Mucosa of descending colon (tissue), 3 donors: ENCODE measurements at places on chromosomes 16 and 17. TPM values are rescaled to one million over a fixed set of nuclear protein-coding genes. Genes with fewer than 3 reads are reported as not detected.
A peak's percentile ranks its signal among the peaks of the same experiment; 100 is the strongest.

The RBL2 gene
- 55.0 TPM for total RNA-seq

DNA sequence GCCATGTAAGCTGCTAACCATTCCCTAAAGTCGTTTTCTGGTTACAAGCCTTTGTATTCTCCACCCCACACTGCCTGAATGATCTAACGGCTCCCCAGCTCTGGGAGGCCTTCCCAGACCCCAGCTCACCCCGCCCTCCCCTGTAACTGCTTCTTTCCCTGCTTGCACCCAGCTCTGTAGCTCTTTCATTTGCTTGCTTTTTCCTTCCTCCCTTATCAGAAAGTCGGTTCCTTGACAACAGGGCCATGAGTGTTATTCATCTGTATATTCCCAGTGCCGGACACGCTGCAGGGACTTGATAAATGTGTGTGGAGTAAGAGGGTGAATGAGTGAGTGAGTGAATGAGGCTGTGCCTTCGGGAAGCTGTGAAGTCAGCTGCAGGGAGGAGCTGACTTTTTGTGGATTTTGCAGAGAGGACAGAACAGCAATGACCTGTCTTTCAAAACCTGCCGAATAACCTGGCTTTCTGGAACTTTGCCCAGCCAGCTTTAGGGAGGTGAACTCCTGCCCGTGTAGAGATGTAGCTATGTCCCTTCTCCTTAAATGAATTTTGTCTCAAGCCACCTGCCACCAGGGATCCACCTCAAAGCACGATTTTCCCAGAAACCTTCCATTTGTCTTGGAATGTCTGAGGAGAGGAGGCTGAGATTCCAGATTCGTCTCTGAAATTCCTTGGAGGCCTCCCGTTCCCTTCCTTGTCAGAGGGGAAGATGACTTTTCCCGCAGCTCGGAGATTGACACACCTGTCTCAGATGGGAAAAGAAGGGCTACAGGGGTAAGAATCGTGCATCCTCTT lies 20.0 kb upstream of the CACNG4 start:
- no peak for DNase-seq

GRCh38 chr16:1706386-1707192 lies 594 bp downstream of the MAPK8IP3 start:
- DNase-seq = no peak

DNA sequence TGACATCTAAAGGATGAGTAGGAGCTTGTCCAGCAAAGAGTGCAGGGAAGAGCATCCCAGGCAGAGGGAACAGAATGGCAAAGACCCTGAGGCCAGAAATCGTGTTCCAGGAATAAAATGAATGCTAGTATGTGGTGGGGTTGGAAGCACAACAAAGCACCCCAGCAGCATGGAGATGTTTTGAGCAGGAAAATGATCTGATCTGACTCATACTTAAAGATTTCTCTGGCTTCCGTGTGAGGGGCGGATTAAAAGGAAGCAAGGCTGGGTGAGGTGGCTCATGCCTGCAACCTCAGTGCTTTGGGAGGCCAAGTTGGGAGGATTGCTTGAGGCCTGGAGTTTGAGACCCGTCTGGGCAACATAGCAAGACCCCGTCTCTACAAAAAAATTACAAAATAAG lies 2.3 kb downstream of the SLC5A11 start:
- DNase-seq = no peak

DNA sequence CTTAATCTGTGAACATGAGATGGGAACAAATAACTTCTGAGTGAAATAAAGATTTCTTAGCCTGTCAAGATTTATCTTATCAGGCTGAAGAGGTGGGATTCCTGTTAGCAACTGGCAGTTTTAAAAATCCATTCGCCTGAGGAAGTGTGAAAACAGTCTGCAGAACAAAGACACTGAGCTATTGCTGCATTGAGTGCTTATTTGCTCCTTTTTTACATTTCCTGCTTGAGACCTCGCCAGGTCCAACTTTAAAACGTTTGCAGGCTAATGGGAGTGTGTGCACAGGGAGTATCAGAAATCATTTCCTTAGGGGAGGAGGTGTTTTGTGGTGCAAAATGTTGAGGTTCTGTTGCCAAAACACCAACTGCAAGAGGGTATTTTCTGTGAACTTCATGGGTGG lies 957.8 kb upstream of the RBFOX1 start:
- DNase-seq = no peak

- DNase-seq = no peak
Measured at GRCh38 chr17:7078711-7079110, 1.3 kb downstream of the CLEC10A start.

The SBK1 gene
- 0.28 TPM for total RNA-seq

The GP1BA gene
- not detected for total RNA-seq

DNA sequence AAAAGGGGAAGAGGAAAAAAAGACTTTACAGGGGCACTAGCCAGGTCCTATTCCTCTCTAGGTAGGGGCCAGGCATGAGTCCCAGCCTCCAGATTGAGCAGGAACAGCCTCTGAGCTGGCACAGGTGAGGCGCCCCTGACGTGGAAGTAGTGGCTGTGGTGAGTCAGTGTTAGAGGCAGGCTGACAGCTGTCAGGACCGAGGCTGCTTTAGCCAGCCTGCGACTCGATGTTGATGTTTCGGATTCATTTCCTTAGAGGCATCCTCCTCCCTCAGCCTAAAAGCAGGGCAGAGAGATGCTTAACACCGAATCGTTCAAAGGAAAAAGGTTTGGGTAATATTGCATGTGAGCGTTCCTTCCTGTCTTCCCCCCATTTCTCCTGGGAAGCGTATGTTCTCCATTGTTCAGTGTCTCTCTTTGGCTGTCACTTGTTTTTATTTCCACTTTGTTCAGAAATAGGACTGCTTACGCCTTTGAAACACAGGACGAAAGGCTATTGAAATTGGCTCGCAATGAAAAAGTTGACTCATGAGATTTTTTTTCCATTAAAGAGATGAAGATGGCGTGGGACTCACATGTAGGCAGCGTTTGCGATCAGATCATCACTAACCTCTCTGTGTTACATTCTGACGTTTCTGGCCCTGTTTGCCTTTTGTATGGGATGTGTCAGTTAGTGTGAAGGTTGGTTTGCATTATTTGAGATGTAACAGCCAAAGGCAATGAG lies 1.3 kb downstream of the KIAA0513 start:
- DNase-seq = peak; percentile 85

The SLFN13 gene
- 8.2 TPM for total RNA-seq

The APOH gene
- 0.69 TPM for total RNA-seq

- peak; percentile 71 for DNase-seq
Measured at GRCh38 chr17:78272181-78272913, 40.9 kb downstream of the TMEM235 start.

The SLC6A2 gene
- total RNA-seq = not detected

The USP7 gene
- total RNA-seq = 130 TPM

The ADAD2 gene
- total RNA-seq = 0.26 TPM

- no peak for DNase-seq
Measured at GRCh38 chr17:53736516-53737240, 86.0 kb upstream of the KIF2B start.

- no peak for DNase-seq
Measured at GRCh38 chr16:19238406-19238805, 47.1 kb upstream of the CLEC19A start.

The PRDM7 gene
- not detected for total RNA-seq

- no peak for DNase-seq
Measured at GRCh38 chr16:6645768-6646568, 686.7 kb upstream of the RBFOX1 start.

DNA sequence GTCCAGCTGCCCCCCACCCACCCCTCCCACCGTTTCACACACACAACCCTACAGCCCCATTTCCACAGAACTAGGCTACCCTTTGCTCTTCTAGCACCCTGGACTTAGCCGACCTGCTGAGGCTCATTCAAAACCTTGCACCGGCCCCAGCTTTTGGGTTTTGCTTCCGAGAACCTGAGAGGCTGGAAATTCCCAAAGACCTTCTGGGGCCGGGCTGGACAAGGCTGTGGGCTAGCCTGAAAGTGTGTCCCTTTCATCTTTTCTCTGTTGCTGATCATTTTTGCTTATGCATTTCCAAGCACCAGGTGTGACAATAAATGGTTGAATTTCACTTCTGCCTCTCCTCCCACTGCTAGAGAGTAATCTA lies 139.0 kb downstream of the DNAH9 start:
- DNase-seq = no peak

The PRR15L gene
- 347 TPM for total RNA-seq

GRCh38 chr17:4598776-4599504 lies 14.6 kb downstream of the SMTNL2 start:
- no peak for DNase-seq

DNA sequence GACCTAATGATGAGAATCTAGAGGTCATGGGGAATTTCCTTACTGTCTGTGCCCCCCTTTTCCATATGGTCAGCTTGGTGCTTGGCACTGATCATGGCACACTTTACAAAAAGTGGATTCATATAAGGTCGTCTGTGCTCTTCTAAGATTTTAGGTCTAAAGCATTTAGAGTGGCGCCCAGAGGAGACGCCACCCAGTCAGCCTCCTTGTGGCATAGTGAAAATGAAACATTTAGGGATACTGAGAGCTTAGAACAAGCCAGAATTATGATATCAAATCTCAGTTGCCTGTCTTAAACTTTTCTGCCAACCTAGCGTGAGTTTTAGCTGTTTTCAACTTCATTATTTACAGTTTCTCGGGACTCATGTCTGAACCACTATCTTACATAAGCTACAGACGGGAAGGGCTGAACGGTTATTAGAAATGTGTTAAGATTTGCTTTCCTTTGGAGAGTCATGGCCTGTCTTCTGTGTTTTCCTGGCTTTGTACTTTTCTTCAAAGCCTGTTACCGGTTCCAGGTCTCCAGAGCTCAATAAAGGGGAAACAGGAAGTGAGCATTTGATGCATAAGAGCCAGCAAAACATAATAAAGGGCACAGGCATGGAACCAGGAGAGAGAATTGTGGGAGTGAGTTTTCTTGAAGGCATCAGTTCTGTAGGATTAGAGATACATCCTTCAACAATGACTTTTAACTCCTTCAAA lies 13.7 kb downstream of the ZNRF1 start:
- DNase-seq = no peak

GRCh38 chr17:40355123-40355803 lies 9.3 kb downstream of the GJD3 start:
- peak; percentile 77 for DNase-seq

The KRTAP1-5 gene
- total RNA-seq = not detected

DNA sequence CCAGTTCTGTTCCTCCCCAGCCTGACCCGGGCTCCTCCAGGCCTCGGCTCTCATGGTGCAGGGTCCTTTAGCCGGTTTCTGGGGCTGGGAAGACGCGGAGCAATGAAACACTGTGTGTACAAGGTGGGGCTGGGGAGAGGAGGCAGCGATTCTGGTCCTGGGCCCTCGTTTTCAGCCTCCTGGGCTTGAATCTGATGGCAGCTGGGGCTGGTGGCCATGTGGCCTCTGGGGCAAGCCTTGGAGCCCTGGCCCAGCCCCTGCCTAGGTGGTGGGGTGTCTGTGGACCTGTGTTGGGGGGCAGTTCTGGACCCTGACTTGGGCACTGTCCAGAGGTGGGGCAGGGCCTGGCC lies 4.1 kb downstream of the FOXJ1 start:
- no peak for DNase-seq

- no peak for DNase-seq
Measured at GRCh38 chr16:67923414-67924116, 8.1 kb downstream of the CTRL start.

GRCh38 chr16:53958341-53958880 lies 254.5 kb downstream of the FTO start:
- no peak for DNase-seq

The CAPNS2 gene
- total RNA-seq = 0.60 TPM

DNA sequence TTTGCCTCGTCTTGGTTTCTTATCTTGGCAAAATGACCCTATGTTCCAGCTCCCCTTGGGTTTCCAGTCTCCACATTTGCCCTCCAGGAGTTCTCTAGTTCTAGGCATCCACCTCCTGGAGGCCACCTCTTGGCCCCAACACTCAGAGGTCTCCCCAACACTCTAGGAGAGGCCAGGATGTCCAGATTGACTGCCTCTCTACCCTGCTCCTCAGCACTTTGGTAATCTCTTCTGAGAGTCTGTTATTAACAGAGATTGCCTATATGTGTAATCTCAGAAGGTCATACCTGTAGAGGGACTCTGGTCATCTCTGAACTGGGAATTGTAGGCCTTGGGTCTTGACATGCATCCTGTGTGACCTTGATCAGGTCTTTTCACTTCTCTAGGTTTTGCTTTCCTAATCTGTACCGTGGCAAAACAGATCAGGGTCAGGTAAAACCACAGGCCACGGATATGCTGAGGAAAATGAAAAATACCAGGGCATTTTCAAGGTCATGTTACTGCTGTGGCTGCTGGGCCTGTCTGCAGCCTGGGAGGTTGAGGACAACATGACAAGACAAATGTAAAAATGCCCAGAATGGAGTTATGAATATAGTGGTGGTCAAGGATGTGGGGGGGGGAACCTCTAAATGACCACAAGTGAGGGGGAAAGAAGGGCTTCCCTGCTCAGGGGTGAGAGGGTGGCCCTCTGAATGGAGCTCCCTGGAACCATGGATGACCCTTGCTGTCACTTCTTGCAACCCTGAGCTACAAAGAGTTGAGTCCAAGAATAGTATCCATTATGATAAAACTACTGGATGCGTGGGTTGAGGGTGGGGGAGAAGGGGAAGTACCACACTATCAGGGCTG lies 5.0 kb upstream of the CCL4L2 start:
- no peak for DNase-seq

The TBC1D26 gene
- total RNA-seq = not detected

GRCh38 chr17:28684963-28685362 lies 23.0 kb downstream of the SUPT6H start:
- DNase-seq = no peak

The IL21R gene
- 1.4 TPM for total RNA-seq

The NLGN2 gene
- 38.0 TPM for total RNA-seq

GRCh38 chr16:10130538-10130937 lies 51.7 kb downstream of the GRIN2A start:
- DNase-seq = no peak

DNA sequence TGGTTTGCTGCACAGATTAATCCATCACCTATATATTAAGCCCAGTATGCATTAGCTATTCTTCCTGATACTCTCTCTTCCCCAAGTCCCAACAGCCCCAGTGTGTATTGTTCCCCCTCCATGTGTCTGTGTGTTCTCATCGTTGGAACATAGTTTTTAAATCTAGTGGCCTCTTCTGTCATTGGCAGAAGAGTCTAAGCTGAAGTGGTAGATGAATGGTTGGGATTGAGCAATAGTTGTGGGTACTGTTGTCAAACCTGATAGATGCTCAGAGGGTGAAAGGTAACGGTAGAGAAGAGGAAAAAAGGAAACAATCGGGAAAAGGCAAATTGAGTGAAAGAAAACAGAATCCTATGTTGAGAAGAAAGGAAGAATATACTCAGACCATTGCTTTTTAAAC lies 29.9 kb downstream of the MAP3K3 start:
- DNase-seq = no peak

The TERF2IP gene
- total RNA-seq = 27.7 TPM

GRCh38 chr17:68771867-68772515 lies 170.8 kb upstream of the FAM20A start:
- DNase-seq = no peak

GRCh38 chr16:53123747-53124146 lies 69.0 kb downstream of the CHD9 start:
- no peak for DNase-seq

DNA sequence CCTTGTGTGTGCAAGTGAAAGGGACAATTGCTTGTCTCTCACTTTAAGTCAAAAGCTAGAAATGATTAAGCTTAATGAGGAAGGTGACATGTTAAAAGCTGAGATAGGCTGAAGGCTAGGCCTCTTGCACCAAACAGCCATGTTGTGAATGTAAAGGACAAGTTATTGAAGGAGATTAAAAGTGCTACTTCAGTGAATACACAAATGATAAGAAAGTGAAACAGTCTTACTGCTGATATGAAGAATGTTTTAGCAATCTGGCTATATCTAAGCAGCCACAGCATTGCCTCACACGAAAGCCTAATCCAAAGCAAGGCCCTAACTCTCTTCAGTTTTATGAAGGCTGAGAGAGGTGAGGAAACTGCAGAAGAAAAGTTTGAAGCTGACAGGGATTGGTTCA lies 71.0 kb downstream of the CDRT15 start:
- no peak for DNase-seq
